ENCODE measurements at places on chromosomes 6 and 20.

DNA sequence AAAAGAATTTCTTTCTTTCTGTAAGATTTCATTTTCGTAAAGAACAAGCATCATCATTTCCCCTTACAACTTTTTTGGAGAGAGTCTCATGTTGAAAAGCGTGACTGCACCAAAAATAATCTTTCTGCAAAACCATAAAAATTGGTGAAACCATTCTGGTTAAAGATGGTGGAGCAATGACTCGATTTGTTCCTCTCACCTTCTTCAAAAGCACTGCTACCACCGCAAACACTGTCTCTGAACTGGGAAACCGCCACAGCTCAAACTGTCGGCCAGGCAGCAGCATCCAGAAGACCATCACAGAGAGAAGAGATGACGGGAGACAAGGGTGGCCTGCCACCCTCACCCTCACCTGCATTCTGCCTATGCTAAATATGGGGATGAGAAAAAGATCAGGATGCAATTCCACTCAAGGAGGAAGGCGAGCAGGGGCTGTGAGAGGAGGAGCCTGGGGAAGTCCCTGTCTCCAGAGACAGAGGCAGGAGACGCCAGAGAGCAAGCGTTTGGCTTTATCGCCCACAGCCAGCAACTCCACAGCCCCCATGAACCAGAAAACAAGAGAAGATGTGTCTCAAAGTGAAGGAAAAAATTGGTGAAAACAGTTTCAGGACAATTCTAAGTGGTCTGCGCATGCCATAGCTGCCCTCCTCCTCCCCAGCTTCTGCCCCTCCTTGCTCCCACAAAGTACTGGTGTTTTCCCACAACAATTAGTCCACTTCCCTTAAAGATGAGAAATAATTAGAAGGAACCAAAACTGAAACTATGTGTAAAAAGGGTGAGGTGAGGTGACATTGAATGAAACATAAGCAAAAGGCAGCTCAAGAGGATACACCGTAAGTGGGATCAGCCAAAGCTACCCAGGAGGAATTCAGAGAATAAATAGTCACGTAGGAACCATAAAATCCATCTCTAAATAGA, 255.5 kb downstream of the KIF16B start:
- DNase-seq = no peak

GRCh38 chr6:43914272-43915147, 144.5 kb downstream of the VEGFA start:
- no peak for DNase-seq

GRCh38 chr6:67591910-67592309, 1043.2 kb upstream of the ADGRB3 start:
- DNase-seq = no peak

- DNase-seq = no peak
These were observed 69.2 kb upstream of the TBC1D7 start for GRCh38 chr6:13397359-13398068.

DNA sequence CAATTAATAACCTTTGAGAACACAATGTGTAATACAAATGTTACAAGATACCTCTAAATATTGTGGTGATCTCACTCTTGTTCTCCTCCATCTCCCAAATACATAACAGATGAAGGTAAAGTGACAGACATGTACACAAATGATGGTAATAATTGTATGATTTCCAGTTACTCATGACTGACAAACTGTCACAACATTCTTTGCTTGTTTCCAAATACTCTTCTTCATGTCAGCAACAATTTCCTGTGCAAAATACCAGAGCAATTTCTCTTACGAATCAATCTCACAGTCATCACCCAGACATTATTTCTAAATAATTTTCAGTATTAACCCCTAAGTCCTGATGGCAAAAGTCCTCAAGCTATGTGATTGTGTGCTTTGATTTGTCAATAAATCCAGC, 92.9 kb downstream of the RPS12 start:
- no peak for DNase-seq
